ENCODE measurements at places on chromosomes 12 and 14.
A peak's percentile ranks its signal among the peaks of the same experiment; 100 is the strongest.

GRCh38 chr14:61752626-61753025, 9.6 kb upstream of the SNAPC1 start:
- H3K27ac ChIP-seq, result no peak overlapping the region
- no peak overlapping the region for H3K4me3 ChIP-seq
- H3K4me1 ChIP-seq, result peaks cover 27% of the 10 kb centered on the region
- no peaks in the 10 kb centered on the region for H3K27me3 ChIP-seq

GRCh38 chr12:33942172-33942571, 80.1 kb upstream of the ALG10 start:
- no peak for DNase-seq
- H3K4me1 ChIP-seq, result no peaks in the 10 kb centered on the region
- no peak overlapping the region for H3K27ac ChIP-seq
- no peaks in the 10 kb centered on the region for H3K27me3 ChIP-seq
- no peak overlapping the region for H3K4me3 ChIP-seq

DNA sequence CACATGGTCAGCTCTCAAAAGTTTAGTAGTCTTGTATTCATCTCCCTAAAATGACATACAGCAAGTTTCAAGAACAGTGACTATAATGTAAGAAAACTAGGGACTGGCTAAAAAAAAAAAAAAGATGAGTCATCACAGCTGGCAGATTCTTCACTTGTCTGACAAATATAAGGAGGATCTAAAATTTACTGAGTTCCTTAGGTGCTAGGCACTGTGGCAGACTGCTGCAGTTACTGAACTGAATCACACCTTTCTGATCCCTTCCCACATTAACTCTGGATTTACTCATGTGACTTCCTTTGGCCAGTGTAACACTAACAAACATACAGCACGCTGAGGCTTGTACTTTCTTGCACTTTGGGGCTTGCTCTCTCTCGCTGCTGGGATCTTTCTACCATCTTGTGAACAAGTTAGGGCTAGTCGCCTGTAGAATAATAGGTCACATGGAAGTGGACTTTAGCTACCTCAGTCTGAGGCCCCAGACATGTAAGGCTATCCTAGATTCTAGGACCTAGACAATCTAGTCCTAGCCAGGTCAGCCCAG, 32.1 kb downstream of the BAZ1A start:
- no peak overlapping the region for H3K4me3 ChIP-seq
- H3K36me3 ChIP-seq, result peaks cover 11% of the 10 kb centered on the region
- H3K4me1 ChIP-seq, result peaks cover 20% of the 10 kb centered on the region
- H3K27me3 ChIP-seq, result no peaks in the 10 kb centered on the region
- H3K27ac ChIP-seq, result no peak overlapping the region

DNA sequence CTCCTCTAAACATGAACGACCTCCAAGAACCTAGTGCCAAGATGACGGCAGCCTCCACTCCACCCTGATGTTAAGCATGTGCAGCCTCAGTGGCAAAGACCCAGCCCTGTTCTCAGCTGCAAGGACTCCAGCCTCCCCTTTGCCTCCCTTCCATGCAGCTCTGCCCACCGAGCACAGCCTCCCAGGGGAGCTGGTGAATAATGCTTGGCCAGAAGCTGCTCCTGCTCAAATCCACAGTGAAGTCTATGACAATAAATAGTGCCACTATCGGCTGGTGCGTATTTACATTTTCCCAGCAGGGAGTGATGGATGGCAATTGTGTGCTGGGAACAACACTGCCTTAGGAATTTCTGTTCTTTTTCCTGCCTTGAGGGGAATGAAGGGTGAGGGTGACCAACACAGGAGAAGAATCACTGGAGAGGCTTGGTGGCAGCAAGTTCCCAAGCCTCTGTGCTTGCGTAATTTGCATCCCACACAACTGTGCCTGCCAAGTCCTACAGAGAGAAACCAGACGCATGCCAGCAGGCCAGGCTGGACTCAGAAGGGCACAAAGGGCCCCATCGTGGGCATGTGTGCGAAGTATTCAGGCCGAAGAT, 29.9 kb upstream of the TC2N start:
- DNase-seq, result no peak
- H3K4me3 ChIP-seq, result no peak overlapping the region
- no peaks in the 10 kb centered on the region for H3K36me3 ChIP-seq
- no peaks in the 10 kb centered on the region for H3K4me1 ChIP-seq
- H3K27me3 ChIP-seq, result peaks cover 10% of the 10 kb centered on the region
- no peak overlapping the region for H3K27ac ChIP-seq

- H3K36me3 ChIP-seq, result no peaks in the 10 kb centered on the region
- no peak overlapping the region for H3K4me3 ChIP-seq
- no peak for DNase-seq
- no peaks in the 10 kb centered on the region for H3K27me3 ChIP-seq
Observed at GRCh38 chr12:2332236-2332635, 279.4 kb downstream of the CACNA1C start.

GRCh38 chr14:54562334-54562733, 4.6 kb upstream of the SAMD4A start:
- peaks cover 8% of the 10 kb centered on the region for H3K4me1 ChIP-seq
- no peak overlapping the region for H3K27ac ChIP-seq
- H3K27me3 ChIP-seq, result peaks cover 7% of the 10 kb centered on the region
- DNase-seq, result no peak
- no peak overlapping the region for H3K4me3 ChIP-seq
- no peaks in the 10 kb centered on the region for H3K36me3 ChIP-seq

- H3K27me3 ChIP-seq, result no peaks in the 10 kb centered on the region
- H3K4me3 ChIP-seq, result no peak overlapping the region
- no peaks in the 10 kb centered on the region for H3K36me3 ChIP-seq
- no peak for DNase-seq
Observed at GRCh38 chr14:77649326-77649725, 32.9 kb upstream of the SPTLC2 start.

GRCh38 chr12:104026841-104027599, 23.0 kb downstream of the GLT8D2 start:
- no peak overlapping the region for H3K27ac ChIP-seq
- H3K36me3 ChIP-seq, result no peaks in the 10 kb centered on the region
- H3K4me3 ChIP-seq, result no peak overlapping the region
- no peaks in the 10 kb centered on the region for H3K27me3 ChIP-seq
- DNase-seq, result no peak

- H3K27ac ChIP-seq, result no peak overlapping the region
- H3K4me3 ChIP-seq, result no peak overlapping the region
- no peak for DNase-seq
- H3K4me1 ChIP-seq, result no peaks in the 10 kb centered on the region
- H3K27me3 ChIP-seq, result no peaks in the 10 kb centered on the region
- H3K36me3 ChIP-seq, result peaks cover 12% of the 10 kb centered on the region
Observed at GRCh38 chr14:100476012-100476822, 111.0 kb downstream of the BEGAIN start.

GRCh38 chr12:79547735-79548609, 142.8 kb downstream of the PAWR start:
- H3K4me3 ChIP-seq, result no peak overlapping the region
- H3K4me1 ChIP-seq, result peaks cover 2% of the 10 kb centered on the region
- no peak overlapping the region for H3K27ac ChIP-seq
- no peak for DNase-seq
- peaks cover 8% of the 10 kb centered on the region for H3K36me3 ChIP-seq
- H3K27me3 ChIP-seq, result no peaks in the 10 kb centered on the region

- H3K4me3 ChIP-seq, result no peak overlapping the region
- no peak for DNase-seq
- peaks cover 19% of the 10 kb centered on the region for H3K27me3 ChIP-seq
- H3K27ac ChIP-seq, result peak overlapping the region; percentile 83
- peaks cover 3% of the 10 kb centered on the region for H3K4me1 ChIP-seq
Observed at GRCh38 chr12:27822076-27822712, 42.2 kb upstream of the MANSC4 start.

- H3K4me1 ChIP-seq, result peaks cover 39% of the 10 kb centered on the region
- peak overlapping the region; percentile 47 for H3K27ac ChIP-seq
- H3K27me3 ChIP-seq, result no peaks in the 10 kb centered on the region
- peak; percentile 33 for DNase-seq
- H3K36me3 ChIP-seq, result no peaks in the 10 kb centered on the region
Observed at GRCh38 chr14:70886421-70887206, 20.6 kb upstream of the PCNX1 start.

- no peaks in the 10 kb centered on the region for H3K36me3 ChIP-seq
- H3K4me3 ChIP-seq, result no peak overlapping the region
- peaks cover 53% of the 10 kb centered on the region for H3K4me1 ChIP-seq
- H3K27ac ChIP-seq, result peak overlapping the region; percentile 94
- DNase-seq, result no peak
- no peaks in the 10 kb centered on the region for H3K27me3 ChIP-seq
Observed at GRCh38 chr14:68491793-68492192, 301.1 kb downstream of the ZFP36L1 start.

DNA sequence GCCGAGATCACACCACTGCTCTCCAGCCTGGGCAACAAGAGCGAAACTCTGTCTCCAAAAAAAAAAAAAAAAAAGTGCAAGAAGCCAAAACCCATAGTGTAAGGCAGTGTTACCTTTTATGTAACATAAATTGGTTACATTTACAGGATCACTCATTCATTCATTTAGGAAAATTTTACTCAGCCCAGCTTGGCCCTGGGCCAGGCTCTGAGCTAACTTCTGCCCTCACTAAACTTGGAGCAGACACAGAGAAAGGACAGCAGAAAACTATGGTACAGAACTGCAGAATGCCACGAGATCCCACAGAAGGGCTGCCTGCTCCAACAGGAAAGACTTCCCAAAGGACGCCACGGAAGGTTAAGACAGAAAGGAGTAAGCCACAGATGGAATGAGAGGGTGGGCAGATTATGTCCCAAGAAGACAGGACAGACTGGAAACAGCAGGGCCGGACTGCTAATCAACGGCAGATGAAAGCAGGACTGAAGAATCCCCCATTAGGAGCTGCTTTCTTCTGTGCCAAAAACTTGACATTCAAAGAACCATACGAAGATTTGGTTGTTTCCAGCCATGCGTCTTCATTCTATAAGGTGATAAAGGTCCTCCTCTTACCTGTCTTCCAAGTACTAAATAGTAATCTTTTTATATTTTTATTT, 18.9 kb downstream of the PPP1R13B start:
- H3K27ac ChIP-seq, result no peak overlapping the region
- no peaks in the 10 kb centered on the region for H3K36me3 ChIP-seq
- DNase-seq, result no peak
- no peak overlapping the region for H3K4me3 ChIP-seq
- no peaks in the 10 kb centered on the region for H3K4me1 ChIP-seq
- H3K27me3 ChIP-seq, result no peaks in the 10 kb centered on the region

DNA sequence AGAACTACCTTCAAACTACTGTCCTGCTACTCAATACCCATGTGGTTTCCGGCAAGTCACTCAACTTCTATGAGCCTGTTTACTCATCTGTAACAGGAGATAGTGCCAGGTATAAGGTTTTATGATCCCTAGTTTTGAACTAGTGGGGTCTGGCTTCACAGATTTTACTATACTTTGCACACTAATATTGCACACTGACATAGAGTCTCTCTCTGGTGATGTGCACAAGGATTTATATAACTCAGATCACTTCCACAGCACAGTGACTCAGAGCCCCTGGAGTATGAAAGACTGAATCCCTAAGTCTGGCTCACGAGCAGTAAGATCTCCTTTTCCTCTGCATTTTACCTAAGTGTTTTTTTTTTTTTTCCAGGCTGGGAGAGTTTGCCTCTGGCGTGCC, 69.7 kb upstream of the SLC38A2 start:
- DNase-seq, result no peak
- H3K27ac ChIP-seq, result no peak overlapping the region
- no peaks in the 10 kb centered on the region for H3K27me3 ChIP-seq
- H3K4me1 ChIP-seq, result no peaks in the 10 kb centered on the region

GRCh38 chr12:119440803-119441360, 106.4 kb downstream of the CCDC60 start:
- no peak overlapping the region for H3K4me3 ChIP-seq
- no peaks in the 10 kb centered on the region for H3K4me1 ChIP-seq
- H3K36me3 ChIP-seq, result no peaks in the 10 kb centered on the region
- H3K27ac ChIP-seq, result no peak overlapping the region

DNA sequence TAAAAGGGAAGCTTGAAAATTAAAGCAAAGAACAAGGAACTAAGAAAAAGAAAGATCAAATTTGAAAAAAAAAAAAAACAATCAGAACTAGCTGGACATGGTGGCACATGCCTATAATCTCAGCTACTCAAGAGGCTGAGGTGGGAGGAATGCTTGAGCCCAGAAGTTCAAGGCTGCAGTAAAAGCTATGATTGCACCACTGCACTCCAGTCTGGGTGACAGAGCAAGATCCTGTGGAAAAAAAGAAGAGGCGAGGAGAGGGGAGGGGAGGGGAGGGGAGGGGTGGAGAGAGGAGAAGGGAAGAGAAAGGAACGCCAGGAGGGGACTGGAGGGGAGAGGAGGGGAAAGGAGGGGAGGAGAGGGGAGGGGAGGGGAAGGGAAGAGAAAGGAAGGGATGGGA, 43.0 kb downstream of the EEA1 start:
- H3K4me3 ChIP-seq, result no peak overlapping the region
- no peak for DNase-seq
- H3K27me3 ChIP-seq, result no peaks in the 10 kb centered on the region
- peaks cover 49% of the 10 kb centered on the region for H3K36me3 ChIP-seq
- no peak overlapping the region for H3K27ac ChIP-seq
- H3K4me1 ChIP-seq, result peaks cover 15% of the 10 kb centered on the region
